ENCODE measurements at places on chromosomes 11 and 22.

DNA sequence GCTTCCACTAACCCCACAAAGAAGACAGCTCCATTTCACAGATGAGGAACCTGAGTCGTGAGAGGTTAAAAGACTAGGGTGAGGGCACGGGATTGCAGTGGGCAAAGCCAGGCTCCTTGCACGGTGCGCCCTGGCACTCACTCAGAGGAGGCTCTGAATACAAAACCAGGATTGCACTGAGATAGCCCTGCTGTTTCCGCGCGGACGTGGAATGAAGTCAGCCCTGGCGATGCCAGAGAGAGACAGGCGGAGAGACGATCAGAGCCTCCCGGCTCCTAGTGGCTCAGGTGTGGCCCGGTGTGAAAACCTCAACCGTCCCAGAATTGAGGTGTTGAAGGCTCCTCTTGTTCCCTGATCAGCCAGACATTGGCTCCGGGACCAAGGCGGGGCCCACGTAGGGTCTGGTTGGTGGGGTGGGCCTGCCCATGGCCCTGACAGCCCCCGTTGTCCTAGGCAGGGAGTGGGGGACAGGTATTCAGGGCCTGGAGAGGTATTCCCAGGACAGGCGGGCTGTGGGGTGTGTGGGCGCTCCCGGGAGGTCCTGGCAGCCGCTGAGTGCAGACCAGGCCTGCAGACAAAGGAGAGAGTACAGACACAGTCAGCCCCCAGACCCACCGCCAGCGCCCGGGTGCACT lies 43.1 kb upstream of the LINC01488 start:
- H3K27ac ChIP-seq = no peak overlapping the region
- DNase-seq = peak; percentile 25
- H3K27me3 ChIP-seq = no peaks in the 10 kb centered on the region
- no peak overlapping the region for H3K4me3 ChIP-seq

DNA sequence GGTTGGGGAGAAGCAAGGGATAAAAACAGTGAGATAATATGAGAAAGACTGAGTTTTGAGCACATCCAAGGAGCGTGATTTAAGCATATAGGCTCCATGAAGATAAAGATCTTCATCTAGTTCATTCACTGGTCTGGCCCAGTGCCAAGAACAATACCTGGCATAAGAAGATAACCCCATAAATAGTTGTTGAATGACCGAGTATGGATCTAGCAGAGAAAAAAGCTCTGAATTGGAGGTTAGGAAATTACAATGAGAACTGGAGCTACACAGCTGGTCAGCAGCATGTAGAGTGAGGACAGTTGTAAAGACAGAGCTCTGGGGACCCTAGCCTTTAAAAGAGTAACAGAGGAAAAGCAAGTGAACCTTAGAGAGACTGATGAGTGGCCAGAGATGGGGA lies 33.0 kb upstream of the PAK1 start:
- H3K4me1 ChIP-seq = no peaks in the 10 kb centered on the region
- DNase-seq = no peak
- H3K27me3 ChIP-seq = no peaks in the 10 kb centered on the region

- no peak for DNase-seq
- peaks cover 24% of the 10 kb centered on the region for H3K4me1 ChIP-seq
- H3K27me3 ChIP-seq = no peaks in the 10 kb centered on the region
- no peaks in the 10 kb centered on the region for H3K36me3 ChIP-seq
Measured at GRCh38 chr22:44383652-44384562, 71.2 kb upstream of the SHISAL1 start.

- no peaks in the 10 kb centered on the region for H3K27me3 ChIP-seq
- no peaks in the 10 kb centered on the region for H3K36me3 ChIP-seq
- no peak overlapping the region for H3K27ac ChIP-seq
- no peak for DNase-seq
- no peaks in the 10 kb centered on the region for H3K4me1 ChIP-seq
- H3K4me3 ChIP-seq = no peak overlapping the region
Measured at GRCh38 chr11:87879118-87879517, 296.1 kb downstream of the RAB38 start.

- no peak overlapping the region for H3K4me3 ChIP-seq
- no peak overlapping the region for H3K27ac ChIP-seq
- H3K36me3 ChIP-seq = no peaks in the 10 kb centered on the region
- no peak for DNase-seq
- H3K4me1 ChIP-seq = no peaks in the 10 kb centered on the region
Measured at GRCh38 chr22:22082960-22083359, 100.4 kb upstream of the TOP3B start.

DNA sequence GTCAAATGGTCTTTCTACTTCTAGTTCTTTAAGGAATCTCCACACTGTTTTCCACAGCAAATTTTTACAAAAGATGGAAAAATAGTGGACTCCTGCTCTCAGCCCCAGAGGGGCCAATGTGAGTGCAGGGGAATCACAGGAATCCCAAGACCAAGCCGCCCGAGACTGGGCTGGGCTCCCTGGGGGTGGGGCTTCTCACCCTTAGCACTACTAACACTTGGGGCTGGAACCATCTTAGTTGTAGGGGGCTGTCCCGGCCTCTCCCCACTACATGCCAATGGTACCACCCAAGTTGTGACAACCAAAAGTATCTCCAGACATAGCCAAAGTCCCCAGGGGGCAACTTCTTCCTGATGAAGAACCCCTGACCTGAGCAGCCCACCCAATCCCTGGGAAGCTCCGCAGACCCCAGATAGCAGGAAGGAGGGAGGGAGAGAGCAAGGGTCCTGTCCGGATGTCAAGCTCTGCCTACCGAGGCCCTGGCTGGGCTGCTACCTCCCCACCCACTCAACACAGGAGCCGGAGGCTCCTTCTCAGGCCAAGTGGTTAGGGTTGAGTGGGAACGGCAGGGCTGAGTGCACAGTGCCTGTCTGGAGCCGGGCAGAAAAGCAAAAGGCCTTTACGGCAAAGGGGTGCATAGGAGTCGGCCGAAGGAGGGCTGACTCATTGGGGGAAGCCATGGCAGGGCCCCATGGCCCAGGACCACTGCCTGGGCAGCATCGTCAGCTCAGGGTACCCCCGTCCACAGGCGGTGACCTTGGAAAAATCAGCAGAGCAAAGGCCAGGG lies 122.5 kb upstream of the FGF3 start:
- no peaks in the 10 kb centered on the region for H3K4me1 ChIP-seq
- H3K27me3 ChIP-seq = no peaks in the 10 kb centered on the region
- H3K27ac ChIP-seq = no peak overlapping the region
- H3K36me3 ChIP-seq = no peaks in the 10 kb centered on the region

GRCh38 chr11:68325907-68326220 lies 13.5 kb downstream of the LRP5 start:
- H3K4me3 ChIP-seq = no peak overlapping the region
- H3K27ac ChIP-seq = no peak overlapping the region
- no peak for DNase-seq
- peaks cover 54% of the 10 kb centered on the region for H3K4me1 ChIP-seq
- H3K27me3 ChIP-seq = no peaks in the 10 kb centered on the region

- no peaks in the 10 kb centered on the region for H3K27me3 ChIP-seq
- H3K4me1 ChIP-seq = no peaks in the 10 kb centered on the region
- no peaks in the 10 kb centered on the region for H3K36me3 ChIP-seq
- no peak for DNase-seq
- no peak overlapping the region for H3K4me3 ChIP-seq
Measured at GRCh38 chr11:78147807-78148206, 8.4 kb upstream of the ALG8 start.

DNA sequence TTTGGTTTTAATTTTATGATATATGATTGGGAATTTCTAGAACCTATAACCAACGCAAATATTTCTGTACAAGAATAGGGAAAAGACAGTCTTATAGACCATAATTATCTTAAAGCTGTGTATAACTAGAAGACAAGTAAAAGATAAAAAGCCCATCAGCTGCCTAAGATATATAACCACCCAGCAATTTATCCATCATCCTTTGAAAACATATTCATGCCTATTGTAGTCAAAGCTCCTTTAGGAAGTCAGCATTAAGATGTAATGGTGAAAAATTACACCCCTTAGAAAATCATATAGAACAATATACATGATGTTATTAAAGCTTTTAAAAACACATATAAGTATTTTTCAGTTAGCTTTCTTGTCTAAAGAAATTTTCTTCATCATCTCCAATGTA lies 46.4 kb downstream of the ELP4 start:
- peaks cover 25% of the 10 kb centered on the region for H3K4me1 ChIP-seq
- peaks cover 12% of the 10 kb centered on the region for H3K36me3 ChIP-seq
- no peak overlapping the region for H3K27ac ChIP-seq

- no peak overlapping the region for H3K4me3 ChIP-seq
- no peak for DNase-seq
- H3K27ac ChIP-seq = no peak overlapping the region
- H3K36me3 ChIP-seq = no peaks in the 10 kb centered on the region
- no peaks in the 10 kb centered on the region for H3K4me1 ChIP-seq
Measured at GRCh38 chr11:82043316-82043715, 690.3 kb downstream of the FAM181B start.

- no peak overlapping the region for H3K27ac ChIP-seq
- peaks cover 29% of the 10 kb centered on the region for H3K27me3 ChIP-seq
- H3K36me3 ChIP-seq = no peaks in the 10 kb centered on the region
- DNase-seq = peak; percentile 77
- H3K4me1 ChIP-seq = peaks cover 37% of the 10 kb centered on the region
- peak overlapping the region; percentile 19 for H3K4me3 ChIP-seq
Measured at GRCh38 chr11:75424396-75424795, 8.6 kb downstream of the KLHL35 start.

DNA sequence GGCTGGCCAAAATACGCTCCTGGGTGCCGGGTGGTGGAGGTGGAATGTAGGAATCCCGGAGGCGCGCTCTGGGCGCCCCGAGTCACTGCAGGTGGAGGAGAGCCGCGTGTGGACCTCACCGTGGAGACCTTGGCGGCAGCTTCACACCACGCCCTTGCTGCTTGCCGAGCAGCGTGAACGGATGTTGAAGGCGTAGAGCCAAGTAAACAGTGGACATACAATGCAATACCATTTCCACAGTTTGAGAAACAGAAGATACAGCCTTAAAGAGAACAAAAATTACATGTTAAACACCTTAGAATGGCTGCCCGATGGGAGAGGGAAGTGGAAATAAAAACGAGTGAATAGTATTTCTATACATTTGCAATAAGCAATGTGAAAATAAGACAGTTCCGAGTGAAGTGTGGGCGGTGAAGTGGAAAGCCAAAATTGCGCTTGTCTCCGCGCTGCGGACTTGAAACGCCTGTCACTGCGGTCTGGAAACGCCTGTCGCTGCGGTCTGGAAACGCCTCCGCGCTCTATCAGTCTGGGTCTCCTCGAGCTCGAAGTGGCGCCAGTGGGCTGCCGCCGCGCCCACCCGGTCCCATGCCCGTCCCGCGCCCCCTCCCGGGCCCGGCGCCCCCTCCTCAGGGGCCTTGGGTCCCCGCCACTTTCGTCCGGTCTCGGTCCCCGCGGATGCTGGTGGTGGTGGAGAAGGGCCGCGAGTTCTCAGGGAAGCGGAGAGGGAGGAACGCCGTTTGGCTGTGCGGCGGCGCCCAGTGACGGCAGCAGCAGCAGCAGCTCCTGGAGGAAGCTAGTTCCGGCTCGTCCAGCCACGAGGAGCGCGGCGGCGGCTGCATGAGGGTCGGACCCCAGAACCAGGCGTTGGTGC lies 1.6 kb downstream of the NCR3LG1 start:
- no peak overlapping the region for H3K27ac ChIP-seq
- peak overlapping the region; percentile 57 for H3K4me3 ChIP-seq
- DNase-seq = peak; percentile 84
- H3K4me1 ChIP-seq = peaks cover 20% of the 10 kb centered on the region
- H3K27me3 ChIP-seq = peaks cover 60% of the 10 kb centered on the region
- H3K36me3 ChIP-seq = no peaks in the 10 kb centered on the region

DNA sequence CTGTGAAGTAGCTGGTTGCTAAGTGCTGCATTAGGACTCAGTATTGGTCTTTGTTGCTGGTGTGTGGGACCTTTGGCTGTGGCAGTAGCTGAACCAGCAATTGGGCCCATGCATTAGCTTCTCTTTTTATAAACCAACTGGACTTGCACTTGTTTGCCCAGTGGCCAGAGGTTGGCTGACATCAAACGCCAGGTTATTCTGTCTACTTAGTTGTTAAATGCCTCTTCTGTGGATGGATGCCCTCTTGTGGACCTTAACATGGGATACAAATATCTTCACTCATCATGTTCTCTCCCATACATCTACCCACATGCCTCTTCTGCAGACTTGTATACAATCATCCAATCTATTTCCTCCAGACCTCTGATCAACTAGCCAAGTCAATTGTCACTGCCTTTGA lies 26.4 kb upstream of the ARHGAP20 start:
- H3K4me1 ChIP-seq = no peaks in the 10 kb centered on the region
- H3K4me3 ChIP-seq = no peak overlapping the region
- peaks cover 24% of the 10 kb centered on the region for H3K27me3 ChIP-seq

Measured in neural progenitor cell (in vitro differentiated cells).